Stimulated activated CD4-positive, alpha-beta T cell treated with anti-CD3 and anti-CD28 coated beads, TNF-alpha, amount 100 ng/mL, for 1 hour (primary cell): ENCODE measurements at places on chromosomes 5 and 9.

GRCh38 chr9:126304971-126305320 is 21.7 kb upstream of the MVB12B start:
- DNase-seq, result no peak

- no peak for DNase-seq
These were observed 19.0 kb downstream of the KIAA1958 start for GRCh38 chr9:112505607-112506006.

- no peak for DNase-seq
These were observed 942.9 kb downstream of the CDH18 start for GRCh38 chr5:19044931-19045695.

DNA sequence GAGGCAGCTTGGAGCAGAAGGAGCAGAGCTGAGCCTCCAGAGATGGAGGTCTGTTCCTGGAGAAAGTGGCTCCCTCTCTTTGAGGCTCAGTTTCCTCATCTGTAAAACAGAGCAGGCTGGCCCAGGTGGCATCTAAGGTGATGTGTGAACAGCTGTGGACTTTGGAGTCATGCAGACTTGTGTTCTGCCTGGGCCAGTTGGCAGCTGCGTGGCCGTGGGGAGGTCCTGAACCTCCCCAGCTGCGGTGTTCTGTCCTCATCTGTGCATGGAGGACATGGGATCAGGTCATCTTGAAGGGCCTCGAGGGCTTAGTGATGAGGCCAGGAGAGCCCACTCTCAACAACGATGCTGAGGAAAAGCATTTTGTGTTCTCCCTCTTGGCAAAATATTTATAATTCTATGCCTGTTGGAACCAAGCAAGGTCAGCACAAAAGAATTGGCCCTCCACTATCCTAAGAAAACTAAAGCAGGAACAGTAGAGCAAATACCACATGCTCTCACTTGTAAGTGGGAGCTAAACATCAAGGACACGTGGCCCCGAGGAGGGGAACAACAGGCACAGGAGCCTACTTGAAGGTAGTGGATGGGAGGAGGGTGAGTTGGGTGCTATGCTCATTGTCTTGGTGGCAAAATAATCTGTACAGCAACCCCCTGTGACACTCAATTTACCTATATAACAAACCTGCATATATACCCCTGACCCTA is 63.2 kb upstream of the COL15A1 start:
- no peak for DNase-seq

- DNase-seq, result no peak
These were observed 290.6 kb downstream of the FER start for GRCh38 chr5:109038209-109038840.

GRCh38 chr9:14097215-14097614 is 216.7 kb downstream of the NFIB start:
- DNase-seq, result no peak

DNA sequence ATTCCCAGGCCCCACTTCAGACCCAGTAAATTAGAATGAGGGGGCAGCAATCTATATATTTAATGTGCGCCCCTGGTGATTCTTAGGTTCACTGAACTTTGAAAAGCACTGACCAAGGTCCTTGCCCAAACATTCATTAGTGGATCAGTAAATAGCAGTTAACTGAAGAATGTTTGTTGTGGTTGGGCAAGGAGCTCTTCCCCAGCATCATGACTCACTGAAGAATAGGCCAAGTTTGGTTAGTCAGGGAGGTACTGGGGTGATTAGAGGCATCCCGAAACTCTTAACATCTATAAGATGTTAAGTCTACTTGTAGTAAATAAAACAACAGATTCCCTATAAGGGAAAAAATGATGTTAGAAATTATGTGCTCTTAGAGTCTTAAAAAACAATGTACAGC is 833 bp upstream of the MROH2B start:
- no peak for DNase-seq

DNA sequence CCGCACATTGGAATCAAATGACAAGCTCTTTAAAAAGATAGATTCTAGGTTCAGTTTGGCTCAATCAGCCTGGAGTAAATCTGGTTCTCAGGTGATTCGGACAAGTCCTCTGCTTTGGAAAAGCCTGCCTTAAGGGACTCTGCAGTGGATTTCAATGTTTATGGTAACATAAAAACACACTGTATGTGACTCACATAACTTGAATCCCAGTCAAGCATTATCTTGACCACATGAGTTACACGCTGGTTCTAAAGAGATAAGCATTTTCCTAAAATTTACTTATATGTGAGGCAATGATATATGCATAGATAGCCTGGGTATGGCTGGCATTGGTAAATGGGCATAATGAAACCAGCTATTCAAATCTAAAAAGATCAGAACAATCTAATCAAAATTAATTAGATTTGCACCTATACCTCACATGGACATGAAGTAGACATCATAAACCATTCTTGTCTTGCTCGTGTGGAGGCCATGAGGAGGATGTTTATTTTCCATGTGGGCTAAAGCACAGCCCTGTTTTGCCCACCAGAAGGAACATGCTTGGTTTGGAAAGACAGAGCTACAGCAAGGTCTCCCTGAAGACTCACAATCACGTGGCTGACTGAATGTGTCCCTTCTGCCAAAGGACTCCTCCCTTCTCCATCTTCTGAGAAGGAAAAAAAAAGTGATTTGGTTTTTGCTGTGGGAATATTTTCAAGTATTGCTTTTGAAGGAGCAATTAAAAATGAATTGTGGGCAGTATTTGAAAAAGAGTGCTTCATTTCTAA is 351.7 kb downstream of the DIRAS2 start:
- DNase-seq, result no peak

- DNase-seq, result no peak
These were observed 5.6 kb downstream of the OLFM1 start for GRCh38 chr9:135093111-135093510.

DNA sequence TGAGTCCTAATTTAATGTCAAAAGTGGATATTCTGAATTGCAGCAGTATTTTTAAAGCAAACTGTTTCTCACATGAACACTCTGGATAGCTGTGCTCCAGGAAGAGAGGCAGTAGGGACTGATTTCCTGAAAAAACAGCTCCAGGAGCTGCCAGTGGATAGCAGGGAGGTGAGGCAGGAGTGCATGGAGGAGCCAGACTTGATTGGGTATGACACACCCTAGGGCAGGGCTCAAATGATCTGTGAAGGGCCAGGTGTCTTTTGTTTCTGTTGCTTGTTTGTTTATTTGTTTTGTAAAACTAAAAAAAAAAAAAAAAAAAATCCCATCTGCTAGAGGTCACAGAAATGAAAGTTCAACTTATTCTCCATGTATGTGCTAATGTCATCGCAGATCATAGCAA is 83.4 kb downstream of the ADRB2 start:
- no peak for DNase-seq

- no peak for DNase-seq
These were observed 446.2 kb upstream of the TRPC7 start for GRCh38 chr5:136811551-136811950.

DNA sequence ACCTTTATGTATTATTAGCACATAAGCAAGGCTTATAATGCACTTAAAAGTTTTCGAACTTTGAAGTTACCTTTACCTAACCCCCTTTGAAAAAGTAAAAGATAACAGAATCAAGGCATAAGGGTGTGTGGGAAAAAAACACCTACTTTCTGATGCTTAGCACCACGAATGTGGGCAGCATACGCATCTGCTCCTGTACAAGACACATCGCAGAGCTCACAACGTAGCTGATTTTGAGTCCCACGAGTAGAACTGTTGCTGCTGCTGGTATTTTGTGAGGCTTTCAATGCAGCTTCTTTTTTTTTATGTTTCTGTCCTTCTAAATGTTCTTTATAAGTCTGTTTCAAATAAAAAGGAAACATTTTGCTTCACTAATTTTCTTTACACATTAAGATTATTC is 40.8 kb downstream of the ZFR start:
- no peak for DNase-seq

DNA sequence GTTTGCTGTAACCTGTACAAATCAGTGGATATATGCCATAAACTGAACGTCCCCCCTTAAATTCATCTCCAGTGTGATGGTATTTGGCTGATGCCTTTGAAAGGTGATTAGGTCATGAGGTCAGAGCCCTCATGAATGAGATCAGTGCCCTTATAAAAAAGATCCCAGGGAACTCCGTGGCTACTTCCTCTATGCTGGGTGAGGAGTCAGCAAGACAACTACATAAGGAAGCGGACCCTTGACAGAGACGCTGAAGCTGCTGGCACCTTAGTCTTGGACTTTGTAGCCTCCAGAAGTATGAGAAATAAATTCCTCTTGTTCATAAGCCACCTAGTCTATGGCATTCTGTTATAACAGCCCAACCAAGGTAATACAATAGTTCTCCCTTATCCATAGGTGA is 215.1 kb upstream of the ZNF608 start:
- no peak for DNase-seq

GRCh38 chr9:23587433-23587832 is 238.6 kb downstream of the ELAVL2 start:
- no peak for DNase-seq

- DNase-seq, result no peak
These were observed 42.4 kb downstream of the TRIO start for GRCh38 chr5:14185326-14186058.

DNA sequence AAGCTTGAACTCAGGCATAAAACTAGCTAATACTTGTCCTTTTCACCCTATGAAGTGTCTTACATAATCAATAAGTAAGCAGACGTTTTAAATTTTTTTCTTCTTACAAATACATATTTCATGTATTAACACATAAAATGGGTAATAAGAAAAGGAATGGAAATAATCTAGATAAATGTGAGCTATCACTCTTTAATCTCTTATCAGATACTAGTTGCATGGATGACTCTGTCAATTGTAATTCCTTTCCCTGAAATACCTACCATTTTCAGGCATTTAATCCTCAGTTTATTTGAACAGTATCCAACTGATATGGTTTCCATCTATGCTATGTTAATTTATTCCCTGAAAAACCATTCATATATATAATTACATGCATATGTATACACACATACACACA is 166.0 kb upstream of the RGS7BP start:
- no peak for DNase-seq

GRCh38 chr5:18749763-18750162 is 1115.5 kb downstream of the TAF11L14 start:
- DNase-seq, result no peak

- DNase-seq, result no peak
These were observed 20.9 kb upstream of the ASPN start for GRCh38 chr9:92503156-92503555.

DNA sequence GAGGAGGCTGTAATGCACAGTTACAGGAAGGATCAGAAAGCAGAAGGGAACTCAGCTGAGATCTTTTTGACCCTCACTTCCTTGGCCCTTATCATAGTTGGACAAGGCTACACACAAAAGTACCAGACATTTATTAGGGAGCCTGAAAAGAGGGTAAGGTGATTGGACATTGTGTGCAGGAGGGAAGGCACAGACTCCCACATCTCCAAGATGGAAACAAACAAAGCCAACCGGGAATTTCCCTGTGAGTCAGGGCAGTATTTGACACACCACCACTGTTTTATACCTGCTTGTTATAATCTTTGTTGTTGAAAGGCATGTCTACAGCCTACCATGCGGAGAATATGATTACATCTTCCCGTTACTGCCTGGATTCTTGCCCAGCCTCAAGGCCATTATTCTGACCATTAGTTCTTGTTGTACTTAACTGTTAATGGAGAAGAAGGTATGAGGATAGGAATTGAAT is 3.0 kb upstream of the CCNG1 start:
- DNase-seq, result no peak
